ENCODE measurements at places on chromosomes 12 and 14.

GRCh38 chr12:23671881-23672280 lies 277.6 kb downstream of the SOX5 start:
- no peak for DNase-seq

DNA sequence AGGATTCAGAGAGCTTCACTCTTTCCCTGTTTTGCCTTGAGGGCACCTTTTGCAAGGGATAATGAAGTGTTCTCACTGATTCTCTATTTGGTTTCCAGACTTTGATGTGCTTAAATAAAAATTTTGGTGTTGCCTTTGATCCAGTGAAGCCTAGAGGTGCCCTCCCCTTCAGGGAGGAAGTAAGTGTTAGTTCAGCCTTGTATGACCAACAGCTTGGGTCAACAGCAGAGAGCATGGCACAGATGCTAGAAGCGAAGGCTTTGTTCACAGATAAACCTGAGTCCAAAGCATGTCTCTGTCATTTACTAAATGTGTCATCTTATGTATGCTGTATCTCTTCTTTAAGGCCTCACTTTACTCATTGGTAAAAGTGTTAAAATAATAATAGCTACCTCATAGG lies 52.8 kb upstream of the STXBP6 start:
- DNase-seq = no peak

- no peak for DNase-seq
These were observed 5.2 kb downstream of the KCNJ8 start for GRCh38 chr12:21769307-21769706.

- DNase-seq = no peak
These were observed 9.7 kb downstream of the DNM1L start for GRCh38 chr12:32688786-32689185.

DNA sequence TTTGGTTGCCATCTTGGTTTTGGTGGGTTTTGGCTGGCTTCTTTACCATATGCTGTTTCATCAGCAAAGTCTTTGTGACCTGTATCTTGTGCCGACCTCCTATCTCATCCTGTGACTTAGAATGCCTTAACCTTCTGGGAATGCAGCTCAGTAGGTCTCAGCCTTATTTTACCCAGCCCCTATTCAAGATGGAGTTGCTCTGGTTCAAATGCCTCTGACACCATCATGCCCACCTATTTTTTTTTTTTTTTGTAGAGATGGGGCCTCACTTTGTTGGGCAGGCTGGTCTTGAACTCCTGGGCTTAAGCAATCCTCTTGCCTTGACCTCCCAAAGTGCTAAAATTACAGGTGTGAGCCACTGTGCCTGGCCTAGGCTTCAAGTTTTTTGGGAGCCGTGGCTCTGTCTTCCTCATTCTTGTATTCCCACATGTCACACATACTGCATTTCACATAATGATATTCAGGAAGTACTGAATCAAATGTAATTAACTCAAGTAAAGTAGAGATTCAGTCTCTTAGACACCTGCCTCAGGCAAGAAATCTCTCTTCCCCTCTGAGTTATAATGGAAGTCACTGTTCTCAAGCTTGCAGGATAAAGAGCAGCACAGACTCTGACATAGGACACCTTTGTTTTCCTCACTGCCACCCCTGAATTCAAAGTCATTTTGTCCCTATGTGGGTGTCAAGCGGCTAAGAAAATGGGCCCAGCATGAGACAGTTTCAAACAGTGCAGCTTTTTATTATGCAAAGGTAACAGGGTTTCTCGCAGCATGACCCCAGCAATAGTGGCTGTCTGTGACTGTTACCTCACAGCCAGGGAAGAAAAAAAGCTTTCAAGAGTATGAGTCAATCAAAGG lies 159.0 kb downstream of the PTPN11 start:
- no peak for DNase-seq

DNA sequence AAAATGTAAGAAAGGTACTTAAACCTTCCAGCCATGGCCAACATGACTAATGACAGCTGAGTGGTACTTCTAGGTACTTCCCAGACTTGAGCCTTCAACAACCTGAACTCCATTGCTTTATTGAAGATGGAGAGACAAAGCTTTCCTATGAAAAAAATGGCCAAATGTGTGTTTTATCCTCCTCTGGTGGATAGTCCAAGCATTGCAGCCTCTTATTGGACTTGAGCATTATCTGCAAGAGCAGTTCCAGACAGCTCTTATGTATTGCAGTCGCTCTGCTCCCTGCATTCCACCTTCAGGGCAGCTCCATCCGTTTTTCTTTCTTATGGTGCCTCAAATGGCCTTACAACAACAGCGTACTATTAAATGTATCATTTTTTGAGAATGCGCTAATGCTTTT lies 588.2 kb downstream of the NRXN3 start:
- no peak for DNase-seq

DNA sequence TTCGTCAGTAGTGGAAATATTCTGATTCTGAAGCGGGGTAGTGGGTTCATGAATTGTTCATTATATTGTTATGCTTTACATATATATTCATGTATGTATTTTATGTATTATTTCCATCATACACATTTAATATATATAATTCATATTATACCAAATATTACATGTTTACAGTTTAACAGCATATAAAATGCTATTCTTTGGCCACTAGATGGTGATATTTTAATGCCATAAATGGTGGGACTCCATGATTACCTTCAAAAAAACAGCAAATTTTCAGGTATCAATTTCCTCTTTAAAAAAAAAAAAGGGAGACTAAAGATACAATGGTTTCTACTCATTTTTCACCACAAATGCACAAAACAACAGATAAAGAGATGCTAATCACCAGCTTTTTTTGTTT lies 41.0 kb downstream of the BDKRB1 start:
- DNase-seq = no peak

GRCh38 chr12:118302053-118302452 lies 70.7 kb downstream of the TAOK3 start:
- DNase-seq = no peak

- no peak for DNase-seq
These were observed 54.4 kb downstream of the PELI2 start for GRCh38 chr14:56172571-56172971.

- no peak for DNase-seq
These were observed 140.5 kb downstream of the SMOC1 start for GRCh38 chr14:70019695-70020094.

DNA sequence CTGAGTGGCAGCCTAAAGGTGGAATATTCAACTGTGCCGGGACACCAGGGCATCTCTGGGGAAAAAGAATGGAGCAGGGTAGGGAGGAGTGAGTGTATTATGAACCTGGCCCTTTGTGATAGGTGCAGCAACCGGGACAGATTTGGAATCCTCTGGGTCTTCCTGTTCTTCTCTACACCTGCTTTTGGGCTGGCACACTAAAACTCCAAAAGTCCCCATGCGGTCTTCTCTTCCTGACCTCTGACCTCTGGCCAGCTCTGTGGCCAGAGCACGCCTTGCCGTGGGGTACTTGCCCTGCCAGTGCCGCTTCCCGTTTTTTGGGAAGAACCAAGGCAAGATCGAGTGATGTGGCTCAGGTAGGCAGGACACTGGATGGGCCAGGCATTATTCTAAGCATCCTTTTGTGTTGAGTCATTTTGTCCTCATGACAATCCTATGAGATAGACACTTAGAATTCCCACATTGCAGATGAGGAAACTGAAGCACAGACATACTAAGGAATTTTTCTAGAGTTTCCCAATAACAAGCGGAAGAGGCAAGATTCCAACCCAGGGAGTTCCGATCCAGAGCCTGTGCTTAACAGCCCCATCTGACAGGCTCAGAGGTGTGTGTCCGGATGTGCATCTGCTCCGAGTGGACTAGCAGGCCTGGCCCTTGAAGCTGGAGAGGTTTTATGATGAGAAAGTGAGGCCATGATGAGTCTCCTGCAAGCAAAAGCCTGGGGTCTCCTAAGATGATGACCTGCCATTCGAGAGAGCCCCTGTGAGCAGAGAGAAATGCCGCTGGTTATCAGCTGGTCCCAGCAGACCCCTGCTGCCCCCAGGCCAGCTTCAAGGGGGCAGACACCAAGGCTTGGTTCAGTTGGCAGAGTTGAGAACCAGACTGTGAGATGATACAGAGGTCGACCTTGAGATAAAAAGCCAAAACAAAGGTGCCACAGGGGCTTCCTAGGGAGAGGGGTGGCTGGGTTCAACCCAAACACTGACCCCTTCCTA lies 67.9 kb upstream of the ESRRB start:
- no peak for DNase-seq

- peak; percentile 52 for DNase-seq
These were observed 180.8 kb downstream of the ADCK1 start for GRCh38 chr14:77980475-77981321.

GRCh38 chr14:56808383-56809269 lies 1.7 kb downstream of the OTX2 start:
- no peak for DNase-seq

- DNase-seq = no peak
These were observed 21.9 kb downstream of the CCDC92 start for GRCh38 chr12:123950476-123951349.

DNA sequence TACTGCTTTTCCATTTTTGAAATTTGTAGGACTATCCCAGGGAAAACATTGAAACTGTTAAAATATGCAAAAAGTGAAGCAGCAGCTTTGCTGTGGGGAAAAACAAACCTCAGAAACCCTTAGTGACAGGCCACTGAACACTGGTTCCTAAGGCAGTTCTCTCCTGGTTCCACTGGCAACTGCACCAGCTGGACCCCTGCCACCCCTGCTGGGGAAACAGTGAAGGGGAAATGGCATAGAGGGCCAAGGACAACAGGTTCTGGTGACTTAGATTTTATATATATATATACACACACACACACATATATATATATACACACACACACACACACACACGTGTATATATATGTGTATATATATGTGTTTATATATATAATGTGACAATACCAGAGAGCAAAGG lies 16.2 kb upstream of the KRT7 start:
- peak; percentile 10 for DNase-seq

DNA sequence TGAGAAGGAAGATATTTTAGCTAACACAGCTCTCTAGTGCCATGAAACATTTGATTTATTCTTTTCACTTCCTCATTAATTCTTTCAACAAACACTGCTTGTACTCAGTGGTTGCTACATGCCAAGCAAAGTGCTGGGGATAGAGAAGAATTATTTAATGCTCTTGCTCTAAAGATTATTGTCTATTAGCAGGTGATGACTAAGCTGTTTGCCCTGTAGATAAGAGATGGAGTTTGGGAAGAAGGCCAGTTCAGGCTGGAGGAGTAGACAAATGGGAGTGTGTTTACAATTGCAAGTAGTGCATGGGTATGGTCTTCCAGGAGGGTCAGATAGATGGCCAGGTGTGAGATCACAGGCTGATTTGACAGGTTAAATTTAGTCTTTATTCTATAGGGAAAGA lies 99.8 kb upstream of the SEL1L start:
- DNase-seq = no peak

GRCh38 chr14:84751745-84752144 lies 778.2 kb upstream of the FLRT2 start:
- DNase-seq = no peak

GRCh38 chr12:68641138-68641537 lies 30.4 kb downstream of the RAP1B start:
- DNase-seq = no peak

DNA sequence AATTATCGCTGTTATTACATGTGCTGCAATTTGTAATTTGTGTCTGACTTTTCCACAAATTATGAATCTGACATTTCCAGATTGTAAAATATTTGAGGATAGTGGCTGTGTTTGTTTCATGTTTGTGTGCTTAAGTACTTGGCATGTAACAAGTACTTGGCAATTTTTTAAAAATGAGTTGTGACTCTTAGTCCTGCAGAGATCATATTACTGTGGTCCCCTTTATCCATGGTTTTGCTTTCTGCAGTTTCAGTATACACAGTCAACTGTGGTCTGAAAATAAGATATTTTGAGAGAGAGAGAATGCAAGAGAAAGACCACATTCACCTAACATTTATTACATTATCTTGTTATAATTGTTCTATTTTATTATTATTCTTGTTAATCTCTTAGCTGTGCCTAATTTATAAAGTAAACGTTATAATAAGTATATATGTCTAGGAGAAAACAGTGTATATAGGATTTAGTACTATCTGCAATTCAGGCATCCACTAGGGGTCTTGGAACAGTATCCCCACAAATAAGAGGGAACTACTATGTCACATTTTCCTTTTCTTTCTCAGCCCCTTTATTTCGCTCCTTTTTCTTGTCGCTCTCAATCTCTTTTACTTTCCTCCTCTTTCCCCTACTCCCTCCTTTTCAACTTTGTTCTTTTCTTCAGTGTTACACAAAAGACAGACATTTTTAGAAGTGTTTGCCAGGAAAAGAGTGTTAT lies 176.1 kb downstream of the FUT8 start:
- no peak for DNase-seq

DNA sequence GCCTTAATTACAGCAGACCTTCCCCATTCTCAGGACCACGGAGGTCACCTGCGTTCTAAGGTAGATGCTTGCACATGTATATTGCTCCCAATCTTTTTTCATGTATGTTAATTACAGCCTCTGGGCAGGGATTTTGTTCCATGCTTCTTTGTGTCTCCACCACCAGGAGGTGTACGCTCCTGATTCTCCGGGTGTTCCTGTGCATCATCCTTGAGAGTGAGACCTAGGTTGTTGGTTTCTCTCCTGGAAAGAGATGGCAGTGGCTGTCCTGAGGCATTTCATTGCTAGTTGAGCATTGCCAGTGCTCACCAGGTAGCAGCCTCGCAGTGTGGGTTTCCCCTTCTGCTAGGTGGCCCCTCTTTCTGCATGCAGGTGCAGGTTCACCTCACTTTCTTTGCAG lies 52.8 kb downstream of the KCNK13 start:
- DNase-seq = no peak

GRCh38 chr12:124906606-124907261 lies 7.7 kb downstream of the UBC start:
- no peak for DNase-seq

DNA sequence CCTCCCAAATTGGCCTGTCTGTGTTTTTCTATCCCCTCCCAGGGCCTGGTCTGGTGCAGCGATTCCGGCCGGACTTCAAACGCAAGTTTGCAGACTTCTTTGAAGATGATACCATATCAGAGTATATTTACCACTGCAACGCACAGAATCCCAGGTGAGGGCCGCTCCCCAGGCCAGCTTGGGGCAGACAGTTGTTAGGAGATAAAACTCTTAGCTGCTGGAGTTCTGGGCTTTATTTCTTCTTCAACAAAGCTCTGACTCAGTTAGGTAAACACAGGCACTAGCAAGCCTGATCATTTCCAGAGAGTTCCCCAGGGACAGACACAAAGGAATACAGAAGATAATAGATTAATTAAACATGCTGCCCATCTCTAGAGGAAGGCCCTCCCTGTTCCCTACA lies 8.3 kb downstream of the ABHD4 start:
- DNase-seq = no peak

DNA sequence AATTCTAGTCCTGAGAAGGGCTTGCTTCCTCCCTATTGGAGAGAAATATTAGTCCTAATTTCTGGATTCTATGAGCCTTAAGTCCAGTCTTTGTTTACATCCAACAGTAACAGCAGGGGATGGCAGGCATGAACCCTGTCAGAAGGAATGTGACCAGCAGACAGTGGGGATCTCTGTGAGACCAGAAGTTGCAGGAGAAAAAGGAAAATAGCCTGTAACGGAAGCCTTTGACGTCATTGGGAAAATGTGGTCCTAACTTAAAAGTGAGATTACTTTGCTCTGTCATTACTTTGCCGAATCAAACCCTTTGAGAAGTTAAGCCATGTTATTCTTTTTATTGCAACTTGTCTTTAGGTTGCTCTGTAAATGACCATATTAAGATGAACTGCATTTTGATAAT lies 218.2 kb upstream of the PRICKLE1 start:
- DNase-seq = no peak
